ENCODE measurements at places on chromosomes 4 and X.

GRCh38 chr4:144674711-144675110 lies 28.8 kb downstream of the HHIP start:
- DNase-seq, result no peak

GRCh38 chrX:38959736-38960135 lies 158.5 kb downstream of the MID1IP1 start:
- no peak for DNase-seq

- DNase-seq, result no peak
Observed at GRCh38 chr4:17385403-17385802, 126.5 kb downstream of the QDPR start.

DNA sequence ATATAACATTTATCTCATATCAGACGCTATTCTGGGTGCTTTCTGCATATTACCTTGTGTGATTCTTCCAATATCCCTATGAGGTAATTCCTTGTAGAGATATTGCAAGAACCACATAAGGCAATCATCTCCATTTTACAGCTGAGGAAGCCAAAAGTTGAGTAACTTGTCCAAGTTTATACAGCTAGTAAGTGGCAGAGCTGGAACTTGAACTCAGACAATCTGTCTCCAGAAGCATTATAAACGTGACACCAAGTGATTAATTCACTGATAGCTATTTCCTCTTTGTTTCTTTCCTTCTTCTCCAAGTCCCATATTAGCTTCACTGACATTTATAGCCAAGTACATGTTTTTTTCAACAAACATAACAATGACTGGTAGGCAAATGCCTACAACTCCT lies 7.3 kb downstream of the EMCN start:
- no peak for DNase-seq

DNA sequence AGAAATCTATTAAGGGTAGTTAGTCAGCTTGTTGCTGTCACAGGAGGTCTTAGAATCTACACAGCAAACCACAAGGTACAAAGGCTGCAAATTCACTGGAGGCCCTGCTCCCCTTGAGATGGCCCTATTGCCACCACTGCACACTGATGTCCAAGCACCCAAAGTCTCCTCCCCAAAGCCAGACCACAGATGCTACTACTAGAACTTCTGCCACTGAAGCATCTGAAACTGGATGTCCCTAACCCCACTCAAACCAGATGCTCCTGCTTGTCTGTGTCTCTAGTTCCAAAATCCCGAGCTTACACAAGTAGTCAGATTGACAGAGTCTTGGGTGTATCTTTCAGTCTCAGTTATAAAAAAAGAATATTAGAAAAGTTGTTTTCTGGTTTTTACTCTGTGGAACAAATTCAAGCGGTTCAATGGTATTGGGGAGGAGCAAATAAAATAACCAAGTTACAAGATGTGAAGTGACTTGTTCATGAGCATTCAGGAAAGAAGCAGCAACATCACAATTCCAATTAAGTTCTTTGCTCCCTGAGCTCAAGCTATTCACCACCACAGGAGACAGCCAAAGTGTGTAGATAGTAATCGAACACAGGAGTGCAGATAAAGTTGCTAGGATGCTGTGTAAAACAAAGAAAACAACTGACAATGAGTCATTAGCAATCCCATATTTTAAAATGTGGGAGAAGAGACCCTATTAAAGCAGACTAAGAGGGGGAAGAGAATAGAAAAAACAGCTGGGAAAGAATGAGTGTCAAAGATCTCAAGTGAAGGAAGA lies 352.3 kb downstream of the PDGFC start:
- DNase-seq, result no peak

- DNase-seq, result no peak
Observed at GRCh38 chr4:67325791-67326190, 219.5 kb downstream of the CENPC start.

Measured in activated CD4-positive, CD25-positive, alpha-beta regulatory T cell treated with anti-CD3 and anti-CD28 coated beads, Interleukin-2, amount 50 U/mL, for 72 hours (primary cell).